Activated CD4-positive, alpha-beta T cell treated with anti-CD3 and anti-CD28 coated beads, Interleukin-2, amount 50 U/mL, for 24 hours (primary cell): ENCODE measurements at places on chromosomes 5 and 9.

GRCh38 chr5:109981979-109982378 is 292.3 kb downstream of the MAN2A1 start:
- DNase-seq, result no peak

DNA sequence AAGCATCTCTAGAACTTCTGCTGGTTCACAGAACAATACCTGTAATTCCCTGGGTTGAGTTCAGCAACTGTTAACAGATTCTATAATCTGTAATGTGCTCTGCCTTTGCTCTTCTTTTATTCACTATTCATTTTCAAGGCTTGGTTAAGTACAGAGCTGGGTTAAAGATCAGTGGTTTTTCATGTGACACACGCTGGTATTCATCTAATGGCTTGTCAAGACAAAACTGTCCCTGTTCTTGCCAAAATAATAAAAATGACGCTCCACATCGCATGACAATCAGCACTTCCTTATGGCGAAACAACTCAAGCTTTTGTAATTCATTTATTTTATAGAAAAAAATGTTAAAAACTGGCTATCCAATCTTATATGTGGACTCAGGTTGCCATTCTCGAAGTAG is 137.9 kb downstream of the BNC2 start:
- no peak for DNase-seq

DNA sequence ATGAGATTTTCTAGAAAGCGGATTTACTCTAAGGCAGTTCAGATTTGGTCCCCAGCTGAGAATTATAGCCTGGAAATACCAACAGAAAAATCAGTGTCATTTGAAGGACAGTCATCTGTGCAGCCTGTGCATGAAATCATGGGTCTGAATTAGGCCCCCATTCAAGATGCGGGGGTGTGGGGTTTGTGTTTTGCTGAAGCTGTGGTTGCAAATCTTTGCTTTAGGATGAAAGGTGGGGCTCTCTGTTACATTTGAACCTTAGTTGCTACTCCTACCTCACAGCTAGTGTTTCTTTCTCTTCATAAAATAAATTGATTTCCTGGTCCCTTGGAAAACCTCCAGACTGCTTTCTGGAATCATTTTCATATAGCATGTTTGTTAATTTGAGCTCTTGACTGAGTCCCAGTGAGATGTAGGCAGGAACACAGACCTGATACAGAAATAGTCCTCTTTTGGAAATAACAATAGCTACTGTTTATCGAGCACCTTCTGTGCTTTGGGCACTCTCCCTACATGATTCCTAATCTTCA is 4.8 kb upstream of the ABL1 start:
- no peak for DNase-seq

GRCh38 chr5:151107084-151107483 is 26.2 kb upstream of the TNIP1 start:
- no peak for DNase-seq

DNA sequence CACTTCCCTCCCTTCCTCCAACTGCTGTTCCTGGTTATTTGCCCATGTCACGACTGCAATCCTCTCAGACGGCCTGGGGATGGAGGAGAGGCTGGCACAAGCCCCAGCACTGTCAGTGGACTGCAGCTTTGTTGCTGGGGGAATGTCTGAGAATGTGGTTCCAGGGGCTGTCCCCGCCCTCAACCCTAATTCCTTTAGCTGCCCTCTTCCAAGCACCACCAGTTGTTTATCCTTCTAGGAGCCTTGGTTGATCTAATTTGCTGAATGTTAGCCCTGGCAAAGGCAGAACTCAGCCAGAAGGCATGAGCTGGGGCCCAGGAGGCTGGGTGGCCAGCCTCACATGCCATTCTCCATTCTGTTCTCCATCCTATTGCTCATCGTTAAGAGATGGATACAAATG is 51.6 kb downstream of the ADAM19 start:
- no peak for DNase-seq

DNA sequence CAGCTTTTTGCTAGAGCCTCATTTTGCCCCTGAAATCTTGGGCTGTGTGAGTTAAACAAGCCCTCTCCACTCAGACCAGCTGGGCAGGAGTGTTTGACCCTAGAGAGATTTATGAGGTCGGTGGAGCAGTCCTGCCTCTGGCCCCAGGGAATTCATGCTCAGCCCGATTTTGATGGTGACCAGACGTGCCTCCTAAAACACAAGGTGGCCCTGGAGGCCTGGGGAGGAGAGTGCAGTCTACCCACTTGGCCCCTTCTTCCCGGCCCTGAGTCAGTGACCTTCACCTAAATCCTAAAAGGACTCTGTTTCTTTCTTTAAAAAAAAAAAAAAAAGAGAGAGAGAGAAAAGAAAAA is 86.6 kb upstream of the SAP30L start:
- no peak for DNase-seq
